ENCODE measurements at places on chromosomes 2 and 18.
A peak's percentile ranks its signal among the peaks of the same experiment; 100 is the strongest.

- DNase-seq = no peak
Measured at GRCh38 chr18:11882636-11883035, 25.5 kb downstream of the MPPE1 start.

DNA sequence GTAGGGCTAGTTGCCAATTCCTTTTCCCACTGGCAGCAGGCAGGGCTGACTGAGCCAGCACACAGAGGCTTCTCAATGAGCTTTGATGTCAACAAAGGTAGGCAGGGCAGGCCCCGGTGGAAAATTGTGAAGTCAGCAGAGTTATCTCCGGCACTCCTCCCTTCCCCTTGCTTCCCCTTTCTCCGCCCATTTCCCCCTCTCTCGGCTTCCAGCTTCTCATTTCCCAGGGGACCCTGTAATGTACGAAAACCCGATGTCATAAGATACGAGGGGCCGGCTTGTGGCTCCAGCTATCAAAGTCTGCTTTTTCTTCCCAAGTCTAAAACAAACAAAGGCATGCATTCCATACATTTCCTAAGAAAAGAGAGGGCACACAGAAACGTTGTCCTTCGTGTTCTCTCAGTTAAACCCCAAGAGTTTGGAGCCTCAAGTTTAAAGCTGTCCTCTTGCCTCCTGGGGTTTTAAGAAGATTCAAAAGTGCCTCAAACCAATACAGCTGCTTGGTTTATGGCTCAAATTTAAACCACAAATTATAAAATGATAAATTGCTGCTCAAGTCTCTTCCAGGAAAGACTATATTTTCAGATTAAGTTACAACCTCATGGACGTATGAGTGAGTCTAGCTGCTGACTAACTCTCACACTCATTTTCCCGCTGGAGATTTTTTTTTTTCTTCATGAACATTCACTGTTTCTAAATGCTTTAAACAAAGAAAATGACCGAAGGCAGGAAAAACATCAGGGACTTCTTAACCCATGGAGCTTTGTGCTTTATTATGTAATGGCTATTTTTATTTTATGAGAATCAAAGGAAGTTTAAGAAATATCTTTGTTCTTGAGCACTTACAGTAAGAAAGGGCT lies 27.2 kb upstream of the EML4 start:
- peak; percentile 77 for DNase-seq

GRCh38 chr2:140502951-140503630 lies 1627.7 kb downstream of the LRP1B start:
- peak; percentile 73 for DNase-seq

DNA sequence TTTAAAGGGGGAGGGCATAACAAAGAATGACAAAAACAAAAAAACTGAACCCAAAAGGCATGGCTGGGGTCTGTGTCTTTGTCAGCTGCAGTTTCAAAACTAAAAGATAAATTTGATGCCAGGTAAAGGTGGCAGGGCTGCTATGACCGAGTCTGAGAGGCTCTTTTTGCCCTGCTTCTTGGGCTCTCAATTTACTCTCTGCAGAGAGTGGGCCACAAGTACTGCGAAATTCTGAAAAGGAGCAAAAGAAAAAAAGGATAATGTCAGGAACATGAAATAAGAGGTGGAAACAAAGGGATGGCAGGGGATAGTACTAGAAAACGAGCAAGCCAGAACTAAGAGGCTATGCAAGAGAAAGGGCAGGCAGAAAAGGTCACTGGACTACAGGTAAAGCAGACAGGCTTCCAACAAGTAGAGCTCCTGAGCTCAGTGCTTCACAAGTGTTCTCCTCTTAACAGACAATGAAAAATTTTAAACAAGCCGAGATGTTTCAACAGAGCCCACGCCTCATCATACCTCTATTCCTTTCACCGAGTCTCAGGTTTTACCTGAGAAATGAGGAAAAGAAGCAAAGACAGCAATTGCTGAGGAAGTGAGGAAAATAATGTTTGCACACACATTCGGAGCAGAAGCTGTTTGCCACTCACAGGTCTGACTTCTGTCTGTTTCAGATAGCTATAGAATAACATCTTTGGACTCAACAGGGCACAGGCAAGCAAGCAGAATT lies 7.3 kb downstream of the IRS1 start:
- peak; percentile 40 for DNase-seq

DNA sequence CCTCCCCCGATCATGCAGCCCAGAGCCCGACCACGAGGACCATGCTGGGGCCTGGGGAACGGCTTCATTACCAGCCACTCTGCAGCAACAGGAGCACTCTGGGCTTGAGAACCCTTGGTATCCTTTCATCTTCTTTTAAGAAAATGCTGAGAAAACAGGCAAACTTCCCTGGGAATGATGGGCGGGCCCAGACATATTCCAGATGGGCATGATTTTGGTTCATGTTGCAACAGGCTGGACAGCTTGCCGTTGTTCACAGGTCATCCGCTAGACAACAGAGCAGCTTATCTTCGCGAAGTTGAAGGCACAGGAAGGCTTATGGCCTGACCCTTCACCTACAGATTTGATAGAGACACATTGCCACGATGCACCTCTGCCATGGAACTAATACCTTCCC lies 121.0 kb downstream of the KLHL29 start:
- DNase-seq = peak; percentile 58

DNA sequence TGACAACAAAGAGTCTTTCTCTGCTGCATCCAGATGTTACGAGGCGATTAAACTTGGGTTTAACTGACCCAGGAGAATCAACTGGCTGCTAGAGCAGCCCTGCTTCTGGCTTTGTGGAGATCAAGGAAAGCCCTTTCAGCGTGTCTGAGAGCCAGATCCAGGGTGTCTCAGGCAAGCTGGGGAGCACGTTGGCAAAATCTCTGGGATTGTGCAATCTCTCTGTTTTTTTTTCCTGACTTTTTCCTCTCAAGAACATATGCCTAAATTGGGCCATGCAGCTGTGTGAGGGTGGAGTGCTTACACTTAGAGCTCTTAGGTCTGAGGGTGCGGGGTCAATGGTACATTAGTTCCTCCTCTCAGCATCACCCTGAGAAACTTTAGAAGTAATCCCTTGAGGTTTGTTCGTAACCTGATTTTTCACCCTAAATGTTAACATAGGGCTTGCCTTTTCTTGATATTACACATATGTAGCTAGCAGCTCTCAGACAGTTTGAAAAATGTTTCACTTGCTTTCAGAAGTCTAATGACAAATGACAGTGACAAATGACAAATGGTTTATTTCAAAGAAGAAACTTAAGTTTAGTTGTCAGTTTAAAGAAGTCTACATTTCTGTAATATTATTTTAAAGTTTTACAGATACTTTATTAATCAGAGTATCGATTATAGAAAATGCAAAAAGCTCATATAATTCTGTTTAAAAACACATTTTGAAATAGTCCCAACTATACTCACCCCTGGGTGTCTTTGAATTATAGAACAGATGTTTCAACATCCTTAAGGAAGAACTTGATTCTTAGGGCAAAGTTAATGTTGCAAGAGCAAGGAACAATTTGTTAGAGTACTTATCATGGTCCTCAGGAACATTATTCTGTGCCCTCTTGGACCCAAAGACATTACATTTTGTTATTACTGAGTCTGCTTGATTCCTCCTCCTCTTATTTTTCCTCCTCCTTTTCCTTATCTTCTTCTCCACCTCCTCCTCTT lies 38.4 kb upstream of the ZSWIM2 start:
- DNase-seq = peak; percentile 87

DNA sequence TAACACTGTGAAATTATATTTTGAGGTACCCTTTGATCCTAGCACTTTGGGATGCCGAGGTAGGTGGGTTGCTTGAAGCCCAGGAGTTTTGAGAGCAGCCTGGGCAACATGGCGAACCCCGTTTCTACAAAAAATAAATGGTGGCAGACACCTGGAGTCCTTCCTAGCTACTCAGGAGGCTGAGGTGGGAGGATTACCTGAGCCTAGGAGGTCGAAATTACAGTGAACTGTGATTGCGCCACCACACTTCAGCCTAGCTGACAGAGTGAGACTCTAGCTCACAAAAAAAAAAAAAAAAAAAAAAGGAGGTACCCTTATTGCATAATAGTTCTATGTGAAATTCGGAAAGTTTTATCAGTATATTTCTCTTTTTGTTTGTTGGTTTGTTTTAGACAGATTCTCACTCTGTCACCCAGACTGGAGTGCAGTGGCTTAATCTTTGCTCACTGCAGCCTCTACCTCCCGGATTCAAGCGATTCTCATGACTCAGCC lies 59.2 kb upstream of the SCYGR2 start:
- no peak for DNase-seq

GRCh38 chr2:217553679-217554078 lies 449.1 kb downstream of the TNS1 start:
- no peak for DNase-seq
